EL (cell line): ENCODE measurements at places on chromosomes 12 and 14.

- DNase-seq: peak; percentile 87
Measured at GRCh38 chr14:51873221-51873893, 12.9 kb downstream of the GNG2 start.

GRCh38 chr14:35242599-35243311 is 49.4 kb upstream of the PSMA6 start:
- DNase-seq: no peak

DNA sequence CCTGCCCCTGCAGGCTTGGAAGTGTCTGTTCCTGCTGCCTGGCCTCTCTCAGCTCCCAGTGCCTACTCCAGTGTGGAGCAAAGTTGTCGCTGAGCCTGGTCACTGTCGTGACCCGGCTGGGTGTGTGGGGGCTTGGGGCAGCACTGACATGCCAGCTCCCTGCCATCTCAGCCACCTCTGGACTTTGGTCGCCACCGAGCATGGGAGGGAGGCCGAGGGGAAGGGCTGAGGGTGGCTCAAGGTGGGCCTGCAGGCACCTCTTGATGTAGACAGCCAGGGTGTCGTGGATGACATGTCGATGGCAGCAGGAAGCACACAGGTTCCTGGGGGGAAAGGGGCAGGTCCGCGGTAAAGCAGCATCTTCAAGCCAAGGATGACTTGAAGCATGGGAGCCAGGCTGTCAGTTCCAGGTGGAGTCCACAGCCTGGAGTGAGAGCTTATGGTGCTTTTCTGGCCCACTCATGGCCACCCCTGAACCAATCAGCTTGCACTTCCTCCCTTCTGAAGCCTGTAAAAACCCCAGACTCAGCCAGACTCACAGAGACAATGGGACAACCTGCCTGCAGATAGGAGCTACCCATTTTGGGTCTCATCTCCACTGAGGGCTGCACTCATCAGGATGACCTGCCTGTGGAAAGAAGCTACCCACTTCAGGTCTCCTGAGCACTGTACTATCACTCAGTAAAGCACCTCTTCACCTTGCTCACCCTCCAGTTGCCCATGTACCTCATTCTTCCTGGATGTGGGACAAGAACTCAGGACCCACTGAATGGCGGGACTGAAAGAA is 210.1 kb downstream of the MON2 start:
- DNase-seq: no peak

GRCh38 chr14:69711065-69711464 is 55.9 kb upstream of the SRSF5 start:
- DNase-seq: no peak

DNA sequence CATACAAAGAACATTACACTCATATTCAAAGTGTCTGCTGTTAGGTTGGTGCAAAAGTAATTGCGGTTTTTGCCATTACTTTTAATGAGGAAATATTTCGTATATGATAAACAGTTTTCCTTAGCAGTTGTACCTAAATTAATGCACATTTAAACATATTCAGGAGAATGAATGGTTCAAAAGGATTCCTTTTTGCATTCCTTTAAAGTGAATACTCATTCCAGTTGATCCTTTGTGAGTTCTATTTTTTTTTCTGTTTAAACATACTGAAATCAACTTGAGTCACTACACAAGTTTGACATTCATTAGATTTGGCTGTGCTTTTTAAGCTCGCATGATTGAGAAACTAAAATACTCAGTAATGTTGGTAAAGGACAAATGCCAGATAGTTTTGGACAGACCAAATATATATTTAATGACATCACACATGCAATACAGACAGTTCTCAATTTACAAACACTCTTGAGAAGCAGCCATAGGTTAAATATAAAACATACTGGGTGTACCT is 13.8 kb upstream of the SLC38A2 start:
- peak; percentile 95 for DNase-seq

- peak; percentile 57 for DNase-seq
Measured at GRCh38 chr12:106780010-106780631, 5.6 kb downstream of the RIC8B start.

DNA sequence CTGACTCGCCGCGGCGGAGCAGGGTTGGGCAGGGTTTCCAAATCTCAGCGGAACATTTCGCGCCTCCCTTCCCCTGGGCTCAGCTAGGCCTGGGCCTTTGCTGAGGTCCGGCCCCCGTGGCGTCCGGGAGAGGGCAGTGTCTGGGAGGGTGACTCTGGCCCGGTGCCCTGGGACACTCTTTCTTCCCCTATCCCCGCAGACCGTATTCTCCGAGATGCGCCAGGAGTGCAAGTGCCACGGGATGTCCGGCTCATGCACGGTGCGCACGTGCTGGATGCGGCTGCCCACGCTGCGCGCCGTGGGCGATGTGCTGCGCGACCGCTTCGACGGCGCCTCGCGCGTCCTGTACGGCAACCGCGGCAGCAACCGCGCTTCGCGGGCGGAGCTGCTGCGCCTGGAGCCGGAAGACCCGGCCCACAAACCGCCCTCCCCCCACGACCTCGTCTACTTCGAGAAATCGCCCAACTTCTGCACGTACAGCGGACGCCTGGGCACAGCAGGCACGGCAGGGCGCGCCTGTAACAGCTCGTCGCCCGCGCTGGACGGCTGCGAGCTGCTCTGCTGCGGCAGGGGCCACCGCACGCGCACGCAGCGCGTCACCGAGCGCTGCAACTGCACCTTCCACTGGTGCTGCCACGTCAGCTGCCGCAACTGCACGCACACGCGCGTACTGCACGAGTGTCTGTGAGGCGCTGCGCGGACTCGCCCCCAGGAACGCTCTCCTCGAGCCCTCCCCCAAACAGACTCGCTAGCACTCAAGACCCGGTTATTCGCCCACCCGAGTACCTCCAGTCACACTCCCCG is 3.0 kb downstream of the WNT1 start:
- DNase-seq: no peak

GRCh38 chr14:87133073-87133801 is 859.7 kb downstream of the GALC start:
- peak; percentile 32 for DNase-seq

DNA sequence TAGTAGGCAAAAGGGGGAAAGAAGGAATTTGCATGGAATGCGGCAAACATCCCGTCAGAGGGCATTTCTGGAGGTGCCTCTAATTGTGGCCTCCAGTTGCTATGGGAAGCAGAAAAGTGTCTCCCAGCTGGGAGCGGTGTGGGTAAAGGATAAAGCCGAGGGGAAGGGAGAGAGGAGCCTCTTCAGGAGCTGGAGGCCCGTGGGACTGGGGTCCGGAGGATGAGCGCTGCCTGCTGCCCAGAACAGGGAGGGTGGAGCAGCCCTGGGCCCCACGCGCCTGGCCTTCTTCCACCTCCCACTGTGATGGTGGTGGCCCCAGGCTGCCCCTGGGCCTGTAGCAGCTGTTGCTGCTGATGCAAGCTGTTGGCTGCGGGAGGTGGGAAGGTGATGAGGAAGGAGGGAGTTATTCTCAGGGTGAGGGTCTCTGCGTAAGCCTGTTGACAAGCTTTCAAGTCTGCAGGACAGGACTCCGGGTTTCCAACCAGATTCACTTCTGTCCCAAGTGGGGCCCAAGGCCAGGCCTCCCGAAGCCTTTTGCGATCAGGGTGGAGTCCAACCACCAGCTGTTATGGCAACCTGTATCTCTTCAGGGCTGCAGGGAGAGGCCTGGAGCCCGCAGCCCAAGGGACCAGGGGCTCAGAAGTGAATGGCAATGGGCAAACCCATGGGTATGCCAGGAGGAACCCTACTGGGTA is 19.1 kb upstream of the PGF start:
- DNase-seq: no peak

GRCh38 chr12:27623645-27624044 is 72.6 kb upstream of the REP15 start:
- peak; percentile 29 for DNase-seq

DNA sequence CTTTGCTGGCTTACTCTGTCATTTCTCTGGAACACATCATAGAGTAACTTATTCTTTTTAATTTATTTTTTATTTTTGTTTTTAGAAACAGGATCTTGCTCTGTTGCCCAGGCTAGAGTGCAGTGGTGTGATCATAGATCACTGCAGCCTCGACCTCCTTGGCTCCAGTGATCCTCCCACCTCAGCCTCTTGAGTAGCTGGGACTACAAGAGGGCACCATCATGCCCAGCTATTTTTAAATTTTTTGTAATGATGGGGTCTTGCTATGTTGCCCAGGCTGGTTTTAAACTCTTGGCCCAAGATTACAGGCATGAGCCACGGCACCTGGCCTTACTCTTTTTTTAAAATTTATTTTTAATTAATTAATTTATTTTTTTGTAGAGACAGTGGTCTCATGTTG is 32.2 kb upstream of the RD3L start:
- no peak for DNase-seq
